ENCODE measurements at places on chromosomes 13 and 19.
A peak's percentile ranks its signal among the peaks of the same experiment; 100 is the strongest.

GRCh38 chr13:58721273-58721672 is 1089.7 kb downstream of the PCDH17 start:
- no peak for DNase-seq

- DNase-seq: no peak
Observed at GRCh38 chr19:12513531-12514061, 29.0 kb upstream of the ZNF709 start.

DNA sequence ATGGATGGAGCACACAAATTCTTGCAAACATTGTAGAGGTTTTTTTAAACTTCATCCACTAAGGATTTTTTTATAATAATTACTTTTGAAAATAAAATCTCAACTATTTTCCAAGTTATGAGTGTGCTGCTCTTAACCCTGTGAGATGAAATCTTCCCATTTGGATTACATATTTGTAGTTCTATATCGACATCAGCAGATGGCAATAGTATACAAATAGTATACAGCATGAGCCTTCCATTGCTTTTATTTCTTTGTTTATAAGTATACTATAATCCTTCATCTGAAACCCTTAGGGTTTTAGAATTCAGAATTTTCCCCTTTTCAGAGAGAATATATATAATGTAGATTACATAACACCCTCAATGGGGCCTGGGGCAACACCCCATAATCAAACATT is 70.5 kb downstream of the GJA3 start:
- DNase-seq: peak; percentile 22

DNA sequence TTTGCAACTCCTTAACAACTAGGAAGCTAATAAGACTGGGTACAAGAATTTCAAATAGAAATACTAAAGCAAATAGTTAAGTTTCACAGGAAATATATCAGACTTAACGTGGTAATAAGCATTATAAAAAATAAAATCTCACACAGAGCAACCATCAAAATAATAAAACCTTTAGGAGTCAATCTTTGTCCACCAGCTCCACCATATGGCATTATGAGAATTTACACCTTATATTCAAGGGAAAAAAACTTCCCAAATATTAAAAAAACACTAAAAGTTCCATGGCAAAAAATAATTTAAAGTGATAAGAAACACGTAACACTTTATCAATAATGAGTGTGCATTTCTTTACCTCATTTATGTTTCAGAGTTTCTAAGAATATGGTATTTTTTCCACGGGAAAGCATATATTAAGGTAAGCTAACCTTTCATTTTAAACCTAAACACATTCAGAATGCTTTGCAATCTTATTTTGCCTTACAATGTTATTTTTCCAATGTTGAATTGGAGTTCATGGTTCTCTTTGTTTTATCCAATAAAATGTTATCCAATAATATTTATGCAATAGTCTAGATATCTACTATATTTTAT is 423.2 kb upstream of the SGCG start:
- no peak for DNase-seq

DNA sequence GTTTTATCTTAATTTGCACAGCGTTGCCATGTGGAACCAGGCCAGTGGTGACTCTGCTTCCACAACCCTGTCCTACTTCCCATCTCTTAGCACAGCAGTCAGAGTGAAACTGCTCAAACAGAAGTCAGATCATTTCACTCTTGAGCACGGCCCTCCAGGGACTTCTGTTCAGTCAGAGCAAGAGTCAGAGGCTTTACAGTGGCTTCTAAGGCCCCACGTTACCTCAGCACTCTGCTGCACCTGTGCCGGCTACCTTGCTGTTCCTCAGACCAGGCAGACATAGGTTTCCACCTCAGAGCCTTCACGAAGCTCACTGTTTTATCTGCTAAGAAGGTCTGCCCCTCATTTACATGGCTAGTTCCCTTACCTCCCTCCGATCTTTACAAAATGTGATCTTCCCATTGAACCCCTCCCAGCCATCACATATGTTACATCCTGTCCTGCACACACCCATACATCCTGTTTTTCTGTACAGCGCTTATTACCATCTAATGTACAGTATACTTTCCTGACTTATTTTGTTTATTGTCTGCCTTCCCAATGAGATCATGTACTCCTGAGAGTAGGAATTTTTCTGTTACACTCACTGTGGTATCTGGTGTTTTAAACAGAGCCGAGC is 41.6 kb downstream of the TM9SF2 start:
- no peak for DNase-seq

GRCh38 chr13:113887700-113888201 is 23.9 kb upstream of the GAS6 start:
- DNase-seq: peak; percentile 12

- no peak for DNase-seq
Observed at GRCh38 chr13:103961784-103962183, 895.6 kb upstream of the SLC10A2 start.

- no peak for DNase-seq
Observed at GRCh38 chr19:35253316-35254286, 4.8 kb downstream of the LSR start.

- no peak for DNase-seq
Observed at GRCh38 chr13:112069061-112069844, 2.3 kb downstream of the SOX1 start.

GRCh38 chr19:38285567-38285966 is 18.5 kb upstream of the C19orf33 start:
- peak; percentile 37 for DNase-seq

GRCh38 chr19:55694241-55694655 is 19.2 kb downstream of the EPN1 start:
- DNase-seq: no peak

GRCh38 chr13:74005320-74006157 is 128.7 kb downstream of the KLF12 start:
- DNase-seq: no peak

DNA sequence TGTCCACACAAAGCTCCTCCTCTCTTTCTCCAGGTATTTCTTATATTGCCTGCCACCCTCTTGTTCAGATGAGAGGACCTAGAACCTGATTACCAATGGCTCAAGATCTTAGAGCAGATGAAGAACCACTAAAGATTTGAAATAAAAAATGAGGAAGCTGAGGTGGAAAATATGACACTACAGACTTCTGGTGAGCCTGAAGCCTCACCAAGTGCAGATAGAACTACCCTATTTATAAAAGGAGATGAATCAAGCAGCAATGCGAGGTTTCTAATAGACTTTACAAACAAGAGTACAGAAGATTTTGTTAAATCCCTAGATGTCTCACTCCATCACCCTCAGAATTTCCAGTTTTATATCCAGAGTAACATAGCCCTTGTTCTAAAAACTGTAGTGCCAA is 345.8 kb downstream of the TBC1D4 start:
- DNase-seq: no peak

DNA sequence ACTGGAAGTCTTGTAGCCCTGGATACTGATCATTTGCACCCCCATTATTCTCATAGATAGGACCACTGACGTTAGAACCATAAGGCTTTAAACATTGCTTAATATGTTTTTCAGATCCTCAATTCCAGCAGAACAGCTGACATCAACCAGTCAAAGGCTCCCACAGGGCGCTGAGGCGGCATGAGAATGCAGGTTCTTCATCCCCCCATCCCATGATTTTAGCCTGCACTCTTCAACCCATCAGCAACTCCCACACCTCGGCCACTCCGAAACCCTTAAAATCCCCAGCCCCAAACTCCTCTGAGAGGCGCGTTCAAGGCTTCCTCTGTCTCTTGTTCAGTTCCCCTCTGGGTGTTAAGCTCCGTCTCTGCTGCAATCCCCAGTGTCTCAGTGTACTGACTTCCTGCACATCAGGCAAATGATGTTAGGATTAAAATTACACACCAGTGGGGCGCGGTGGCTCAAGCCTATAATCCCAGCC is 24.3 kb upstream of the LAMP1 start:
- DNase-seq: no peak

DNA sequence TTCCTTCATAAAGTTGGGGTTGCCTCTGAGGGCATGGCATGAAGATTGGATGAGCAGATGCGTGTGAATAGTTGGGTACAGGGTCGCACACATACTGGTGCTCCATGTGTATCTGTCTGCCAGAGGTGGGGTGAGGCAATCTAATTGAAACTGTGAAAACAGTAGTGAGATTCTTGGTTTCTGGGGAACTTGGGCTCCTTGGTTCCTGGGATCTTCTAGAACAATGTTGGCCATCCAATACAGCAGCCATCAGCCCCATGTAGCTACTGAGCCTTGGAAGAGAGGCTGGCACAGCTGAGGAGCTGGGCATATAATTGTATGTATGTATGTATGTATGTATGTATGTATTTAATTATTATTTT is 616 bp downstream of the FCHO1 start:
- DNase-seq: no peak

GRCh38 chr19:50602089-50602422 is 33.8 kb upstream of the LRRC4B start:
- DNase-seq: no peak

DNA sequence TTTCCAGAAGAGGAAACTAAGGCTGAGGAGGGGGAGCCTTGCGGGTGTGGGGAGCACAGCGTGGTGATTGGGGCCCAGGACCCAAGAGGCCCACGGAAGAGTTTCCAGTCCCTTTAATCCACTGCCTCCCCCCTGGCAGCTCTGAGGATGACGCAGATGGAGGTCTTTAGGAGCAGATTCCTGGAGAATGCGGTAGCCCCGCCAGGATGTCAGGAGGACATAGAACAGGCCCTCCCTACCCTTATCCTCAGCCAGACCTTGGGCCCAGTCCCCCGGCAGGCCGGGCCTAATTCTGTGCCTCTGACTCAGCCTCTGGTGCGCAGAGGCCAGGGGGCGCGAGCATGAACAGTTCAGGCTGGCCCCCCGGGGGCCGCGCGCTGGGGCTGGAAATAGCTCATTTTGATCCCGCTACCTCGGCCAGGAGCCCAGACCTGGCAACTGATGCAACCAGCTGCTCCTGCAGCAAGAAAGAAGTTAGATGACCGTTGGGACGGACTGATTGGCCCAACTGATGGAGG is 461 bp upstream of the HSPB6 start:
- DNase-seq: peak; percentile 87

- DNase-seq: no peak
Observed at GRCh38 chr19:55358943-55359908, 3.8 kb downstream of the GARIN5B start.

GRCh38 chr19:49333418-49333805 is 1.8 kb upstream of the CD37 start:
- no peak for DNase-seq

DNA sequence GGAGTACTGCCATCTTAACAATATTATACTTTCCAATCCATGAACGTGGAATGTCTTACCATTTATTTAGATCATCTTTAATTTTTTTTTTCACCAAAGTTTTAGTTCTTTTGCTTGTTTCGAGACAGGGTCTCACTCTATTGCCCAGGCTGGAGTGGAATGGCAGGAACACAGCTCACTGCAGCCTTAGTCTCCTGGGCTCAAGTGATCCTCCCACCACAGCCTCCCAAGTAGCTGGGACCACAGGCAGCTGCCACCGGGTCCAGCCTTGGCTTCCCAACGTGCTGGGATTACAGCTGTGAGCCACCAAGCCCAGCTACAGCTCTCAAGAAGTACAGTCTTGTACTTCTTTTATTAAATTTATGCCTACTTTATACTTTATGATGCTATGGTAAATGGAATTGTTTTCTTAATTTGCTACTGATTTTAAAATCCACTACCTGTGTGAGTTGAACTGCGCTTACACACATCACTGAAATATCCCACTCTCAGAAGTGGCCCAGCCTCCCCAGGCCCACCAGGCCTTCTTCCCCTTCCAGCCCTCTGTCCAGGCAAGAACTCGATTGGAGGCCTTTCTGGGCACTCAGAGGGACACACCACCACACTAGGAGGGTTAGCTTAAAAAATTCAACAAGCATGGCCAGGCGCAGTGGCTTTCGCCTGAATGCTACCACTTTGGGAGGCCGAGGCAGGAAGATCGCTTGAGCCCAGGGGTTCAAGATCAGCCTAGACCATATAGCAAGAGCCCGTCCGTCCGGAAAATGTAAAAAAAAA is 1.0 kb upstream of the PGLS start:
- DNase-seq: no peak

DNA sequence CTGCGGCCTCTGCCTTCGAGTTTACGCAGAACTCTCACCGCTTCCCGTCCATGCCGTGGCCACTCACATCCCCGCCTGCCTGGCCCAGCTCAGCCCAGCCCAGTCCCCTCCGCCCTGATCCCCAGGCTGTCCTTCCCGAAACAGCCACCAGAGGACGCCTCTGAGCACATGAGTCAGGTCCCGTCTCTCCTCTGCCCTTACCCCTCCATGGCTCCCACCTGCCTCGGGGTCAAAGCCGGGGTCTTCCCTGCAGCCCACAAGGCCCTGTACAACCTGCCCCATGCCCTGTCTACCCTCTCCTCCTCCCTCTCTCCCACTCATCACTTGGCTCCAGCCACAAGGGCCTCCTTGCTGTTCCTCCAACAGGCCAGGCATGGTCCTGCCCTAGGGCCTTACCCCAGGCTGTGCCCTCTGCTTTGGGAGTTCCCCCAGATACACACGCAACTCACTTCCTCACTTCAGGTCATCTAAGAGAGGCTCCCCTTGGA is 8.1 kb upstream of the SEMA6B start:
- no peak for DNase-seq

- no peak for DNase-seq
Observed at GRCh38 chr19:52219611-52220010, 29.8 kb downstream of the PPP2R1A start.

GRCh38 chr19:2129486-2129885 is 21.9 kb downstream of the AP3D1 start:
- DNase-seq: no peak

- DNase-seq: peak; percentile 83
Observed at GRCh38 chr13:44237276-44237767, 136.3 kb upstream of the SERP2 start.

DNA sequence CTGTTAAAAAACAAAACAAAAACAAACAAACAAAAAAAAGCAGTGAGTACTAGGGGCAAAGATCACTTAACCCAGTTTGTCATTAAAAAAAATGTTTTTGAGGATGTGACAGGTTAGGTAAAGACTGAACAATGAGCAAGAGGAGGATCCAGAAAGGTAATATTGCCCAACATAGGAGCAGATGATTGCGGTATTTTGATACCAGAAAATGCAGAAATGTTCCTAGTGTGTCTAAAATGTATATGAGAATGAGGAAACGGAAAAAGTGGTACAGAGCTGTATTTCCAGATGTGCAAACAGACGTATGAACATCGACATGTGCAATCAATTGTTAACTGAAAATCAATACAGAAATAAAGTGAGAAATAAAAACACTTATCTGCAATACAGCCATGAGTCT is 4.9 kb upstream of the LILRA4 start:
- no peak for DNase-seq

Measured in HCEC 1CT (cell line).